ENCODE measurements at places on chromosomes 4 and X.
A peak's percentile ranks its signal among the peaks of the same experiment; 100 is the strongest.

DNA sequence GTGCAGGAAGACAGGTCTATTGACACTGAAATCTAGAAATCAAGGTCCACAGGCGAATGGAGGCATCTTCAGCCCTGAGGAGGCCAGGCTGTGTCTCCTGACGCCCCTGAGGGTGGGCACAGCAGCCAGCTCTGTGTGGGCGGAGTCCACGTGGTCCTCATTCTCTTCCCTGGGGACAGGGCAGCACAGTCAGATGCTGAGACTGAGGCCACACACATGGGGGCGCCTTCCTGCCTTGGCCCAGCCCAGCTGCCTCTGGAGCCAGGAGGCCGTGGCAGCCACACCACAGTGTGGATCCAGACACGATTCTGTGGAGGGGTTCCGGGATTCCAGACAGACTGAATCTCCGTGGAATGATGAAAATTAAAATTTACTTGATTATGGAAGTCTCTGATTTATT lies 20.8 kb downstream of the FGFR3 start:
- no peak overlapping the region for H3K4me3 ChIP-seq
- H3K36me3 ChIP-seq: peaks cover 69% of the 10 kb centered on the region
- H3K27ac ChIP-seq: no peak overlapping the region
- no peaks in the 10 kb centered on the region for H3K4me1 ChIP-seq
- DNase-seq: no peak

GRCh38 chrX:13220916-13221315 lies 98.9 kb downstream of the ATXN3L start:
- H3K4me1 ChIP-seq: peaks cover 3% of the 10 kb centered on the region
- H3K27ac ChIP-seq: no peak overlapping the region
- DNase-seq: no peak

- no peaks in the 10 kb centered on the region for H3K27me3 ChIP-seq
- H3K4me3 ChIP-seq: no peak overlapping the region
- peak; percentile 31 for DNase-seq
- no peak overlapping the region for H3K27ac ChIP-seq
- no peaks in the 10 kb centered on the region for H3K36me3 ChIP-seq
- H3K4me1 ChIP-seq: no peaks in the 10 kb centered on the region
These were observed 457.4 kb downstream of the CENPC start for GRCh38 chr4:67087897-67088296.

- H3K27ac ChIP-seq: no peak overlapping the region
- H3K4me3 ChIP-seq: no peak overlapping the region
- DNase-seq: no peak
- H3K36me3 ChIP-seq: peaks cover 88% of the 10 kb centered on the region
- no peaks in the 10 kb centered on the region for H3K4me1 ChIP-seq
These were observed 248.2 kb downstream of the CAMK2D start for GRCh38 chr4:113513382-113513781.

- H3K4me3 ChIP-seq: no peak overlapping the region
- DNase-seq: no peak
- H3K36me3 ChIP-seq: no peaks in the 10 kb centered on the region
- H3K27me3 ChIP-seq: peaks cover 5% of the 10 kb centered on the region
- no peak overlapping the region for H3K27ac ChIP-seq
These were observed 101.8 kb upstream of the TLR3 start for GRCh38 chr4:185966997-185967775.

DNA sequence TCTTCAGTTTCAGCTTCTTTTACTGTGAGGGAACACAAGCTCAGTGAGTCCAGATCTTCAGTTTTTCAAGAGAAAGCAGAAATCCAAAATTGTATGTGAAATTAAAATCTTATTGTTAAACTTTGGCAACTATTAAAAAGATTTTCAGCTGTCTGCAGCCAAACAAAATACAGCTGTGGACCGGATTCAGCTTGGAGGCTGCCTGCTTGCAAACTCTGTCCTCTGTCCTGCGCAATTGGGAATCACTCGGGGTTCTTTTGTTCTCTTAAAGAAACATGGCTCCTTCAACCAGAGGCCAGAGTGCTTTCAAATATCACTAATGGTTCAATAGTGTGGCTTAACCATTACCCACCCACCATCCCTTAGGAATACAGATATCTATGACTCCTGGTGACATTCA lies 201.2 kb downstream of the CHIC2 start:
- no peaks in the 10 kb centered on the region for H3K36me3 ChIP-seq
- peaks cover 6% of the 10 kb centered on the region for H3K27me3 ChIP-seq
- no peak overlapping the region for H3K4me3 ChIP-seq
- DNase-seq: no peak
- no peaks in the 10 kb centered on the region for H3K4me1 ChIP-seq

DNA sequence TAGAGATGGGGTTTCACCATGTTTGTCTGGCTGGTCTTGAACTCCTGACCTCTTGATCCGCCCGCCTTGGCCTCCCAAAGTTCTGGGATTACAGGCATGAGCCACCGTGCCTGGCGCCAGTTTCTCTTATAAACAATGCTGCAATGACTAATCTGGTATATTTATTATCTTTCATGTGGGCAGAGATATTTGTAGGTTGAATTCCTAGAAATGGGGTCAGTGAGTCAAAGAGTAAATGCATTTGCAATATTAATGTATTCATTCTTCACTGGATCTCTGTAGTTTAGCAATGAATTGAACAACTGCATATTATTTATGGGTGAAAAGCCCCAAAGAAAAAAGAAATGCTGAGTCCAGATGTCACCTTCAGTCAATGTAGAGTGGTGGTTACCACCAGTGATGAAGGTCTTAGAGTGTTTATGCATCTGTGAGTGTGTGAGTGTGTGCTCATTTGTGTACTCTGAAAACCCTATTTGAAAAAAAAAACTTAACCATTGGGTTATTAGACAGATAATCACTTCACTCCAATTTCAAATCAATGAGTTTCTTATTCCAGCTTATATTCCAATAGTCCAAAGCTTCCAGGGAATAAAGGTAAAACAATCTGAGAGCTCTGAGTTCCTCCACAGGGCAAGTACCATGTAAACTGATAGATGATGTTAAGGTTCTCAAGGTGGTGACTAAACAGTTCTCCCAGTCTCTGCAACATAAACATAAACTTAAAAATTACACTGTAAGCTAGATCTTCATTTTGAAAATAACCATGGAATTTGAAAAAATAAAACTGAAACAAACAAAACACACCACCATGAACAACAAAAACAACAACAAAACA lies 22.6 kb upstream of the CD38 start:
- H3K4me1 ChIP-seq: peaks cover 44% of the 10 kb centered on the region
- no peaks in the 10 kb centered on the region for H3K27me3 ChIP-seq
- H3K27ac ChIP-seq: peak overlapping the region; percentile 93
- no peaks in the 10 kb centered on the region for H3K36me3 ChIP-seq
- H3K4me3 ChIP-seq: peak overlapping the region; percentile 63
- peak; percentile 70 for DNase-seq

DNA sequence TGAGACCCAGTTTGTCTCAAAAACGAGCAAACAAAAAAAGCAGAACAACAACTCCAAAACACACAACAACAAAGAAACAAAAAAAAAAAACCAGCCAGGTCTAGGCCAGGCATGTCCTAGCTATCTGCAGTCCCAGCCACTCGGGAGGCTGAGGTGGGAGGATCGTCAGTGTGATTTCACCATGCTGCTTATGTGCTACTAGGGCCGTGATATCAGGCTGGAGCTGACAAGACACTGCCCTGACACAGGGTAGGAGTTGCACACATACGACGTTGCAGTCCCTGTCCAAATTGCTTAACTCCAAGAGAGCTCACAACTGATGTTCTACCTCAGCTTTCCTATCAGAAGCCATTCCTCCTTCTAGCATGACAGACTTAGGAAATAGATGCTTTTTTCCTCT lies 204.9 kb downstream of the AASDH start:
- H3K36me3 ChIP-seq: no peaks in the 10 kb centered on the region
- no peak overlapping the region for H3K27ac ChIP-seq
- H3K27me3 ChIP-seq: peaks cover 26% of the 10 kb centered on the region
- H3K4me3 ChIP-seq: no peak overlapping the region
- DNase-seq: no peak
- H3K4me1 ChIP-seq: peaks cover 14% of the 10 kb centered on the region

DNA sequence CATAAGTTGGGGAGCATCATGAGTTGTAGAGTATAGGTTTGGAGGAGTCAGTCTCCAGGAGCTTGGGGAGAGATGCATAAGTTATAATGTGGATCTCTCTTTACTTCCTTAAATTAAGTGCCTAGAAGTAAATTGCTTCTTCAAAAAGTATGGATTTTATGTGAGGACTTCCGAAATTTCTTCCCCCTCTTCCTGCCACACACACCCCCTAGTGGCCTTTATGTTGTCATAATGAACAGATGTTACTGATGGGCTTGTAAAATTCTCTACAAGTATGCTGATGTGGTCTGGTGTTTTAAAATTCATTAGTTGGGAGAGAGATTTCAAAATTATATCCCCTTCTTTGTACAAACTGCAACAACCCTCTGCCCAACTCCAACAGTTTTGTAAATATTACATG lies 2.3 kb upstream of the METTL14 start:
- peaks cover 29% of the 10 kb centered on the region for H3K4me1 ChIP-seq
- DNase-seq: no peak
- peaks cover 29% of the 10 kb centered on the region for H3K36me3 ChIP-seq
- H3K4me3 ChIP-seq: no peak overlapping the region

DNA sequence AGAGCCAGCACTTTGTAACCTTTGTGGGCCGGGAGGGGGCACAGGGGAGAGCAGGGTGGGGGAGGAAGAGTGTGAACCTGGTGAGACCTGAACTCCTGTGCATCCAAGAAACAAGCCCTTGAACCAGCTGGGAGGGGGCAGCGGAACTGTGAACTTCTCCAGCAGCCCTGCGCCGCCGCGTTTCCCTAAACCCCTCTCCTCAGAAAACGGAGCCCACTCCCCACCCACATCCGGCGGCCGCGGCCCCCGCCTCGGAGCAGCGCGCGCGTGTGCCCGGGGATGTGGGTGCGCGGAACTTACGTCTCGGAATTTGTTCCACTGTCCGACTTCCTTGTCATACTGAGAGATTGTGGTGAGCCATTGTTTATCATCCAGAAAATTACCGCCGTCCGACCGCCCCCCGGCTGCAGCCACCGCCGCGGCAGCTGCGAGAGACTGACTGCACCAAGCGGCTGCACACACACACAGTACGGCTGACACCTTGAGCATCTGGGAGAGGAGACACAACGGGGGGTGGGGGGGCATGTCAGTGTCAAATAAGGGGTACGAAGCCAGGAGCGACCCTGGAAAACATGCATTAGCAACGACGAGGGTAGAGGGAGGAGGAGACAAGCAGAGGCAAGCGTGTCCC lies 494 bp downstream of the SPOCK3 start:
- peaks cover 28% of the 10 kb centered on the region for H3K27me3 ChIP-seq
- H3K4me1 ChIP-seq: peaks cover 2% of the 10 kb centered on the region
- no peaks in the 10 kb centered on the region for H3K36me3 ChIP-seq

- no peaks in the 10 kb centered on the region for H3K4me1 ChIP-seq
- H3K4me3 ChIP-seq: no peak overlapping the region
- no peak for DNase-seq
- no peak overlapping the region for H3K27ac ChIP-seq
- peaks cover 46% of the 10 kb centered on the region for H3K27me3 ChIP-seq
These were observed 119.2 kb downstream of the CORIN start for GRCh38 chr4:47718696-47719095.
